ENCODE measurements at places on chromosomes 5 and 9. TPM values are rescaled to one million over a fixed set of nuclear protein-coding genes. Genes with fewer than 3 reads are reported as not detected.

EPB41L4B gene
- total RNA-seq: 0.21 TPM

GRCh38 chr9:100357501-100357900, 4.8 kb upstream of the TEX10 start:
- DNase-seq: no peak

TOR4A gene
- 6.8 TPM for total RNA-seq

TAS2R1 gene
- not detected for total RNA-seq

GRCh38 chr9:134704498-134704897, 62.9 kb downstream of the COL5A1 start:
- no peak for DNase-seq

THG1L gene
- 28.6 TPM for total RNA-seq

DNA sequence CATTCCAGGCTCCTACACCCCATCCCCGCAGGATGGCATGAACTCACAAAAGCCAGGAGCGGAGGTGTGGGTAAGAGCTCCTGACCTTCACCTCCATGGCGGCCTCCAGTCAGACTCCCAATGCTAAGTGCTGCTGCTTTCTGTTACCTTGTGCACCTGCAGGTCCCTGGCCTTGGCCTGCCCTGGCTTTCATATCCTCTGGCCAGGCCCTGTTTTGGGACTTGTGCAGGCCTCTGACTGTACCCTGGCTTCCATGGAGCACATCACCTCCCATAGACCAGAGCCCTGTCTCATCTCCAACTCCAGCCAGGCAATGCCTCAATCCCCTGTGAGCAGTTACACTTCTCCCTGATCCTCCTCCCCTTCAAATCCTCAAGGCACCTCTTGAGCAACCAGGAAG, 124.5 kb downstream of the MED10 start:
- DNase-seq: no peak

ARHGEF28 gene
- total RNA-seq: 0.05 TPM

- no peak for DNase-seq
Observed at GRCh38 chr5:128328446-128328845, 209.6 kb downstream of the FBN2 start.

ZMYND19 gene
- total RNA-seq: 42.6 TPM

GRM6 gene
- total RNA-seq: not detected
